ENCODE measurements at places on chromosomes 7 and 10.
A peak's percentile ranks its signal among the peaks of the same experiment; 100 is the strongest.

DNA sequence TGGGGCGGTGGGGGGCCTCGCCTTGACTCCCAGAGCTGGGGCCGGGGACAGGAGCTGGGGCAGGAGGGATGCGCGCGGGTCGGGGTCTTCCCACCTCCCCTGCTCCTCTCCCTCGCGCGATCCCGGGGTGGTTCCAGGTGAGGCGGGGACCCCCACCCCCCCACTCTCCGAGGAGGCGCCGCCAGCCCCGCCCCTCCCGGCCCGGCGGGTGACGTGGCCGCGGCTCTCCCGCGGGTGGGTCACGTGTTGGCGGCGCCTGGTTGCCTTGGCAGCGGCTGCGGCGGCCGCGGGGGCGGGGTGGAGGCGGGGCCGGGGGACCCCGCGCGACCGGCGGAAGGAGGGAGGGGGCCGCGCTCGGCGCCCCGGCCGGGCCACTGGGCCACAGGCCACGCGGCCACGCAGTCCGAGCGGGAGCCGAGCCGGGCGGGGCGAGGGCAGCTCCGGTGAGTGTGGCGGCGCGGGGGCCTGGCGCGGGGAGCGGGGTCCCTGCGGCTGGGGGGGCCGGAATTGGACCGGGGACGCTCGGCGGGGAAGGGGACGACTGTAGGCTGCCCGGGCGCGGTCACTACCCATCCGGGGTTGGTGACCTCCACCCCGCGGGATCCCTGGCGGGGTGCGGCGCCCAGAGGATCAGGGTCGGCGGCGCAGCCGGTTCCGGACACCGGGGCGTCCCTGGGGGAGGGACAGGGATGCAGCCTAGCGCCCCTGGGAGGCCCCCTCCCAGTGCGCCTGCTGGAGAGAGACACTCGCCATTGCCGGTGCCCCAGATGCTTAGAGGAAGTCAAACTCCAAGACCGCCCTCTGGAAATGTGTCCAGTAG, at the start of gene ORAI2:
ORAI2 (plus strand) TSS at position 357 of the 820 bp plus-strand sequence. CDS start 5,382 bp downstream, outside the sequence.
- peak; percentile 84 for DNase-seq

- no peak for DNase-seq
Measured at GRCh38 chr10:11393858-11394257, 217.6 kb downstream of the USP6NL start.

GRCh38 chr7:109963741-109964140, 1127.2 kb upstream of the LRRN3 start:
- no peak for DNase-seq

DNA sequence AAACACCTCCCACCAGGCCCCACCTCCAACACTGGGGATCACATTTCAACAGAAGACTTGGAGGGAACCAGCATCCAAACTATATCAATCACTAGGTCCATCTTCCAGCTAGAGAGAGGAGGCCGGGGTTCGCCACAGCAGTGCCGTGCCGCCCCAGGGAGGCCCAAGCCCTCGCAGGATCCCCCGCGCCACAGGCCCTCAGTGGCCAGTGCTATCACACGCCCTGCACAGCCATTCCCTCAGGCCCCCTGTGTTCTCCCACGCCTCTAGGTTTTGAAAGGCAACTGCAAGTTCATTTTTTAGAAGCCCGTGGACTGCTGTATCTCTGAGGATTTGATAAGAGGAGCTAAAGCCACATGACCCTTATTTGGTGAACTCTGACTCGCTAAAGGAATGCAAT, 136.4 kb downstream of the OAT start:
- DNase-seq, result no peak

DNA sequence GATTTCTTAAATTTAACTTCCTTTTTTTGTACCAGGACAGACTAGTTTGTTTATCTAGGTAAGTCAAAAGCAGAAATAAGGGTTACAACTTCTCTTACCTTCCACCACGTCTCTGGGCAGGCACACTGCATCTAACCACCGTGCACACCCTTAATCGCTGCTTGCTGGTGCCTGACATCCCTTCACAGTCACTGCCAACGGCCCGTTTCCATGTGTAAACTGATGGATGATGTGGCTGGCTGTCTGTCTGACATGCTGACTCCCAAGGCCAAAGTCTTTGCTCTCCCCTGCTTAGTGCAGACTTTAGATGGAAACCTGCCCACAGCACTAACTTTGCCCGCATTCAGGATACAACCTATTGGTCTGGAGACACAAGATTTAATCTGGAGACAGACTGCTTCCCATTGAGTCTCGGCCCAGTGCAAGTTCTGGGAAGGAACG, 1.1 kb downstream of the TMEM273 start:
- DNase-seq, result no peak

DNA sequence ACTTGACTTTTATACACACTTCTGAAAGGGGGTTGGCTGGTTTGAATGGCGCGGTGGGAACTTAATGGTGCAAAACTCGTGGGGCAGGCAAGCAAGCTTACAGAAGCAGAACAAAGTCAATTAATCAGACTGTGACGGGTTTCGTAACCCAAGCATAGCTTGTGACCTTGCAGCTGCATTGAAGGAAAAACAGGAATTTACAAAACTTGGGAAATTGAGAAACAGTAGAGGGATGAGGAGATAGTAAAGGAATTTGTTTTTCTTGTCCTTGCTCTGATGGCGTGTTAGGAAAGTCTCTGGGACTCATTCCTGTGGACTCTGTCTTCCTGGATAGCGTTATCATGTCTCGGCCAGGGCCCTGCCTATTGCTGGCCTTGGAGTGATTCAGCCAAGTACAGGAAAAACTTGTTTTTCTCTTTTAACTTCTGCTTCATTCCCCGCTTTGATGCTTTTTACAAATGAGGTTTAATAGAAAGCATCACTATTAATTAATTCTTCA, 220.0 kb upstream of the KCND2 start:
- peak; percentile 16 for DNase-seq

DNA sequence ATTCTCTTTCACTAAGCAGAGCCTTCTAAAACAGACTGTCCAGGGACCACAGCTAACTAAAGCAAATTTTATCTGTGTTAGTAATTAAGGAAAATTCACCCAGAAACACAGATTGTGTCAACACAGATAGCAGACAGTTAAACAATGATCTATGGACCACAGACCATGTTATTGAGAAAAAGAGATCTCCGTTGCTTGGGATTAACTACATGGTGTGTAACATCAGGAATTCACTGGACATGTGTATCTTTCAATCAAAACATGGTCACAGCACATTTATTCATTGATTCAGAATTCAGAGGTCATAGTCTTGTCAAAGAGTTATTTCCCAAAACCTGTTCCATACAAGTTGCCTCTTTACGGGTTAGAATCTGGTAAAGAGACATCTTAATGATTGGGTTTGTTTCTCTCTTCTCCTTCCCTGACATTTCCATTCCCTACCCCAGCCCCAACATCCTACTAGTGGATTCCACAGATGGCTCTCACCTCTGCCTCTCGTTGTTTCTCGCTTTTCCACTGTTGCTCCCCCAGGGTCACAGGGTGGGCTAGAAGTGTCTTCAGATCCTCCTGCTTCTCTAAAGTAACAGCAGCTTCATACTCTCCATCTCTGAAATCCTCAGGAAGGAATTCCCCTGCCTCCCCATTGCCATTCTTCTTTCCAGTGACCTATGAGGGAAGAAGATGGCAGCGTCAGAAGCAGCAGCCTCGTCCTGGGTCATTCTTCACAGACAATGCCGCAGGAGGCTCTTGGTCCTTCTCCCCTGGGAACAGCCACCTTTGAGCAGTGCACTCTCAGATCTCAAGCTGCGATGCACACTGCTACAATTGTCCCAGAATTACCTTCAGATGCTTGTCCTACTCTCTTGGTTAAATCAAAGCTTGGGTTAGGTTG, 958 bp downstream of the ANKRD1 start:
- DNase-seq, result no peak

Data from eye (tissue), 1 donor.